ENCODE measurements at places on chromosomes 2 and 18. TPM values are rescaled to one million over a fixed set of nuclear protein-coding genes. Genes with fewer than 3 reads are reported as not detected.

Gene PRKAG3
- not detected for total RNA-seq

Gene TRIM43
- total RNA-seq, result 0.07 TPM

Gene ACMSD
- total RNA-seq, result not detected

Gene INPP4A
- 31.9 TPM for total RNA-seq

Gene CIB4
- not detected for total RNA-seq

Gene ARHGAP15
- total RNA-seq, result not detected

Gene PLB1
- total RNA-seq, result 0.53 TPM

Gene CNGA3
- total RNA-seq, result under 0.01 TPM

Gene PUM2
- total RNA-seq, result 85.6 TPM

Gene KRTCAP3
- 0.57 TPM for total RNA-seq

Gene ZNF521
- total RNA-seq, result 181 TPM

Gene TEX44
- not detected for total RNA-seq

Gene SDC1
- 1.6 TPM for total RNA-seq

Gene ASPRV1
- total RNA-seq, result 0.14 TPM

Gene GALR1
- total RNA-seq, result not detected

Gene KIF5C
- total RNA-seq, result under 0.01 TPM

Gene ILKAP
- total RNA-seq, result 28.6 TPM

Gene ADD2
- total RNA-seq, result 7.3 TPM

Gene LINC00305
- total RNA-seq, result not detected

Gene ASAP2
- total RNA-seq, result 121 TPM

Gene YES1
- 418 TPM for total RNA-seq

Gene TLX2
- not detected for total RNA-seq

Gene OBSL1
- 17.1 TPM for total RNA-seq

Gene EVA1A
- total RNA-seq, result 53.2 TPM

Gene DLGAP1
- total RNA-seq, result 0.27 TPM

Gene RAB6C
- total RNA-seq, result not detected

Gene OTX1
- 0.27 TPM for total RNA-seq

Gene HOXD11
- not detected for total RNA-seq
